ENCODE measurements at places on chromosomes 3 and 15.

GRCh38 chr3:139127101-139127500 lies 82.4 kb upstream of the PRR23C start:
- no peak for DNase-seq

DNA sequence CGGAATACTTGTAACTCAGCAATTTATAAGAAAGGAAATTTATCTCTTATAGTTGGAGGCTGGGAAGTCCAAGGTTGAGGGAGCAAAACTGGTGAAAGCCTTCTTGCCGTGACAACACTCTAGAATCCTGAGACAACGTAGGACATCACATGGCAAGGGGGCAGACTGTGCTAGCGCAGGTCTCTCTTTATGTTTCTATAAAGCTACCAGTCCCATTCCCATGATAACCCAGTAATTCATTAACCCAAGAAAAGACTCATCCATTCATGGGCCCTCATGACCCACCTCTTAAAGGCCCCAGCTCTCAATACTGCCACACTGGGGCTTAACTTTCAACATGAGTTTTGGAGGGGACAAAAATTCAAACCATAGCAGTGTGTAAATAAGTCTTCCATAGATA lies 260.2 kb downstream of the ZBTB20 start:
- DNase-seq: no peak

GRCh38 chr3:2511356-2511755 lies 412.7 kb downstream of the CNTN4 start:
- peak; percentile 25 for DNase-seq

GRCh38 chr3:149572796-149573414 lies 84.9 kb downstream of the WWTR1 start:
- DNase-seq: no peak

DNA sequence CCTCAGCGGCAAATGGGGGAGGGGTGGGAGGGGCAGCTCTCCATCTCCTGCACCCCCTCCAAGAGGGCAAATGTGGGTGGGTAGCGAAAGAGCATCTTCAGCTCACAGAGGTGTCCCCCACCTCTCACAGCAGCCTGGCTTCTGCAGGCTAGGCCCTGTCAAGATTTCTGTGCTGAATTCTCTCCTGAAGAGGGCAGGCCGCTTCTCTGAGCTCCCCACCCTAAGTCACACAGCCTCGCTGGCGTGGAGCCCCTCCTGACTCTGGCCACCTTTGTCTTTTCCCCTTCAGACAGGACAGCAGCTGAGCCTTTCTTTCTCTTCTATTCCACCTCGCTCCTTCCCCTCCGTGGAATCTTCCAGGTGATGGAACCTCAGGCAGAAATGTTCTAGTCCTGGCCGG lies 26.3 kb upstream of the ADAMTS7 start:
- DNase-seq: no peak

GRCh38 chr3:197149-197827 lies 725 bp downstream of the CHL1 start:
- DNase-seq: no peak

DNA sequence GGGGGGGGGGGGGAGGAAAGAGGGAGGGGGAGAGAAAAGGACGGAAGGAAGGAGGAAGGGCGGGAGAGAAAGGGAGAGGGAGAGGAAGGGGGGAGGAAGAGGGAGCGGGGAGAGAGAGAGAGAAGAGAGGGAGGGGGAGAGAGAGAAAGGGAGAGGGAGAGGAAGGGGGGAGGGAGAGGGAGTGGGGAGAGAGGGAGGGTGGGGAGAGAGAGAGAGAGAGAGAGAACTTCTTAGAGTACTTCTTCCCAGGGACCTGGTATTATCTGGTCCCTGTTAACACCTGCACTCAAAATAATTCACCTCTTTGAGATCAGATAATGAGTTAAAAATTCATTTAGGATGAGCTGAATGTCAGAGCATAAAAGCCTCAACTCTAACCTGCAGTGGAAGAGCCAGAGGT lies 1.1 kb downstream of the SEC13 start:
- DNase-seq: no peak

GRCh38 chr3:106276755-106277612 lies 408.2 kb upstream of the CBLB start:
- no peak for DNase-seq

GRCh38 chr3:109278141-109278540 lies 38.2 kb downstream of the DPPA2 start:
- no peak for DNase-seq
